Activated CD8-positive, alpha-beta memory T cell treated with anti-CD3 and anti-CD28 coated beads, Interleukin-2, amount 50 U/mL, for 4 hours (primary cell): ENCODE measurements at places on chromosomes 12 and 14.

DNA sequence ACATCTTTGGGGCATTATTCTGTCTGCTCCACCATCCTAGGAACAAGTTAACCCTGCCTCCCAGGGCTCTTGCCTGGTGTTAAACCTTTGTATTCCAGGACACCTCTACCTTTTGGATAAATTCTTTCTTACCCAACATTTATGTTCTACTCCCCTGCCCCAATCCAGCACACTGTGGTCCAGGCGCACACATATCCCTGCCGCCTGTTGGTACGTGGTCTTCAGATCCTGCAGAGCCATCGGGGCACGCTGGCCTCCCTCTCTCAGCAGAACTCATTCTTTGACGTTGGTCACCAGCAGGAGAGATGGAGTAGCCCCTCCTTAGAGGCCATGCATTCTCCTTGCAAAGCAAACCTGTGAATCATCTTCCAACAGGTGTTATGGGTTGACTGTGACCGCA lies 5.1 kb upstream of the TMEM179 start:
- no peak for DNase-seq

- DNase-seq: no peak
Observed at GRCh38 chr12:115898670-115899069, 378.8 kb downstream of the MED13L start.

DNA sequence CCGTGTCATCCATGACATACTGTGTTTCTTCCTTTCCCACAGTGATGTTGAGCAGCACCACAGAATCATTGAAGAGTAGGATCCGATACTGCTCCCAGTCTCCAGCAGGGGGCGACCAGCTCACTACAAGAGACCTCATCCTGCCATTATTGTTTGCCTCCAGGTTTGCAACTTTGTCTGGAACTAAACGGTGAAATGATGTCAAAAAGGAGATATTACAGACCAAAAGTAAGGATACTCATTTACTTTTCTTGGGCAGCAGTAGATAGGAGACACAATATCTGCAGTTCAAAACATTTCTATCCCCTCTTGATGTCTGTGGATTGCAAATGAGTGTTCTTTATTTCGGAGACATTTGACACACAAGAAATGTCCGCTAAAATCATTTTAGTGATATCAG lies 47.2 kb downstream of the PTPRB start:
- DNase-seq: peak; percentile 47

DNA sequence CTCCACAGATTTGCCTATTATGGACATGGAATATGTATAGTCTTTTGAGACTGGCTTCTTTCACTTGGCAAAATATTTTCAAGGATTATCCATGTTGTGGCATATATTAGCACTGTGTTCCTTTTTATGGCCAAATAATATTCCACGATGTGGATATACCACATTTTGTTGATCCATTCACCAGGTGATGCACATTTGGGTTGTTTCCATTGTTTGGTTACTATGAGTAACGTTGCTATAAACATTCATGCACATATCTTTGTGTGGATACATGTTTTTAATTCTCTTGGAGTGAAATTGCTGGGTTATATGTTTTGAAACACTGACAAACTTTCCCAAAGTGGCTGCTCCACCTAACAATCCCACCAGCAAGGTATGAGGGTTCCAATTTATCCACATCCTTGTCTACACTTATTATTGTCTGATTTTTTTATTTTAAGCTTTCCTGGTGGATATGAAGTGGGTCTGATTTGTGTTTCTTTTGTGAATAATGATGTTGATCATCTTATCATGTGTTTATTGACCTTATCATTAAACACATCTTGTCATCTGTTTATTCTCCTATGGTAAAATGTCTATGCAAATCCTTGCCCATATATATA lies 116.2 kb upstream of the FRMD6 start:
- DNase-seq: no peak

GRCh38 chr12:126944684-126945083 lies 1322.3 kb upstream of the TMEM132C start:
- DNase-seq: no peak

- peak; percentile 29 for DNase-seq
Observed at GRCh38 chr14:90815822-90816662, at the start of gene TTC7B. Gene TTC7B (minus strand): TSS chr14:90816430. CDS start chr14:90816295, 135 bp downstream.

- no peak for DNase-seq
Observed at GRCh38 chr14:20343862-20344220, 406 bp downstream of the PARP2 start.

DNA sequence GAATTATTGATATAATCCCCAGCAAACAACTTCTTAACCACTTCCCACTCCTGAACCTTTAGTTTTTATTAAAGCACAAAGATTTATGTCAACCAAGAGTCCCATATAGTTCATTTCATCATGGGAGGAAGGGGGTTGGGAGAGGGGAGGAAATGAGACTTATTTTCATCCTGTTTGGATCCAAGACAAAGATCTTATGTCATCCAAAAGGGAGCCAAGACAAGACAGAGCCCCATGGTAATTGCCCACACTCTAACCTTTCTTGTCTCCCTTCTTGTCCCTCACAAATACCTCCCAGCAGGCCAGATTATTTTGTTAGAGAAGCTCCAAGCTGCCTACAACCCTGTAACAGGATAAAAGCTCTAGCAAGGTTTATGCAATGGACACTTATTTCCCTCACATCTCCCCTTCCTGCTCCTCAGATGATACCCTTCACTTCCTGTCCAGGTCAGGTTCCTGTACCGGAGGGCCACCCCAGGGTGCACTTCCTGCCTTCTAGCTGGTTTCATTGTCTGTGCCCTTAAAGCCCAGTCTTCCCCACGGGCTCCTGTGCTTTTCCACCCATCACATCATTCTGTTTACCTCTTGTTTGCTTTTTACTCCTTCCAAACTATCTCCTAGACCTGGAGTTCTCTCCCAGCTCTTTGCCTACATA lies 123.7 kb upstream of the MDM1 start:
- DNase-seq: no peak

DNA sequence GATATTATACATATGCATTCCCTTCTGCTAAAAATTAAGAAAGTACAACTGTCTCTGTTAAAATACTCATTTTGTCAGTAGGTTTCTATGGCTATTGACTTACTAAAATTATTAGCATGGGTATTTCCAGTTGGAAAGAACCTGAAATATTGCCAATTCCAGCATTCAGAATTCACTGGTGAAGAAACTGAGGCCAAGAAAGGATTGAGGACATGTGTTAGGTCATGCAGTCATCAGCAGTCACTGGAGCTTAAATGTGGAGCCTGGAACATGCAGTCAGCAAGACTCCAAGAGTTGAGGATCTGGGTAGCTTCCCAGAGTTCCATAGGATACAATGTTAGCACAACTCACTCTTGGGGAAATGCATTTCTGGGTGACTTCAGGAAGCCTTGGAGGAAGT lies 1335.6 kb downstream of the AACS start:
- DNase-seq: no peak

DNA sequence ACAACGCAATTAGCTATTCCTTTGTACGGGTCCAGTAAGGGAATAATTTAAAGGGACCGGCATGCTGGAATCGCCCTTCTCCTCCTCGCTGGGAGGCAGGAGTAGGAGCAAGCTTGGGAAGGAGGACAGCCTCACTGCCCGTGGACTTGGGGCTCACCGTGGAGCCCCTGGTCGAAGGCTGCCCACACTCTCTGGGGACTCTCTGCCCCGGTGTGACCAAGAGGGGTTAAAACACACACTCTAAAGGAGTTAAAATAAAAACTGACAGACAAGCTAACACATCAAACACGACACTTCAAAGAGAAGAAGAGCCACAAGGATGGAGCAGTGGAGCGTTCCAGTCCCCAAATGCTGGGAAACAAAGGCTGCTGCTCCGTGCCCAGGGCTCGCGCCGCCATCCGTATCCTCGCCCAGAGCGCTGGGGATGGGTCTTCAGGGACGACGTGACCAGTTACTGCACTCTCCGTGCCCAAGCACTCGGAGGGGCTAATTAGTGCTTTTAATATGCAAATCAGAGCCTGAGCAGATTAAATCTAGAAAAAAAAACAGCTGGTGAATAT lies 123.3 kb downstream of the PAPOLA start:
- DNase-seq: no peak

DNA sequence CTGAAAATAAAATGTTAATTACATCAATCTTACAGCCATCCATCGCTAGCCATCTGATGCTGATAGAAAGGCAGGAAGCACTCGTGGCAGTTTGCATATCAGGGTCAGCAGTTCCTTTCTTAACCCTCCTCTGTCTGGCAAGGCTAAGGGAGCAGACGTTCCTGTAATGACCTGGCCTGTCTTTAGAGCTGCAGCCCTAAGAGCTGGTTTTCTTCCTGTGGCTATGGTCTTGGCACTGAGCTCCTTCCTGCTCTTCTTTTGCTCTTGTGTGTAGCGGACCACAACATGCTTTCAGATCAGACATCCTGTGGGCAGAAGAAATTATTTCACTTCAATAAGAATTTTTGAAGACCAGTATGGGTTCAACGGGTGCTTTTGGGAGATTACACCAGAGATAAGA lies 170.4 kb downstream of the DAD1 start:
- no peak for DNase-seq

- DNase-seq: peak; percentile 54
Observed at GRCh38 chr12:69570545-69571399, 14.5 kb upstream of the CCT2 start.

- no peak for DNase-seq
Observed at GRCh38 chr14:103830511-103831270, 16.7 kb downstream of the PPP1R13B start.

DNA sequence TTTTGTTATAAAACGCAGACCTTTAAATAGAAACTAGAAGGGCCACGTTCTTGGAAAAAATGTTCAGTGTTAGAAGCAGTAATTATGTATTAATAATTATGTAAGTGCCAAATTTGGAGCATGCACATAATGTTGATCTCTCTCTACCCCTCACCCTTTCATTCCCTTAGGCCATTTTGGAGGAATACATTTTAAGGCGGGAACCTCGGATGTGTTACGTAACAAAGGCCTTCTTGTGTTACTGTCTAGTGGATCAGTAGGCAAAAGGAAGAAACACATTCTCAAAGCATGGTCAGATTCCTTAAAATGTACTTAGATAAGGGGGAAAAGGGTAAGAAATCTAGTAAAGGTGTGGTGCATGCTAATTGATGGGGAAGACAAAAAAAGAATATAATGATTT lies 52.7 kb downstream of the RASSF3 start:
- DNase-seq: no peak

DNA sequence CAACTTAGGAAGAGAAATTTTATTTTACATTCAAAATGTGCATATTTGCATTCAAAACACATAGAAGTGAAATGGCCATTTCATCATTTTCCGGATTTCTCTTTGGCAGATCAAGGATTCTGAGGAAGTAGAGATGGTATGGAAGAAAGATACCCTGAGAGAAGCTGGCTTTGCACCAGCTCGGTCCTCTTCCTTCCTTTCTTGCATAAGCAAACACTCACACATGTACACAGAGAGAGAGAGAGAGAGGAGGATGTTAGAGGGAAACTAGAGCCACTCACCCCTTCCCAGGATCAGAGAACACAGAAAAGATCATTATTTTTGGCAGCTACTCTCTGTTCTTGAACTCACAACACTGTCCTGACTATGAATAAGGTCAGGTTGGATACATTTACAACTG lies 15.6 kb upstream of the PLEKHD1 start:
- no peak for DNase-seq

- no peak for DNase-seq
Observed at GRCh38 chr12:113245695-113246477, 24.6 kb downstream of the TPCN1 start.

GRCh38 chr12:82745807-82746206 lies 59.1 kb downstream of the TMTC2 start:
- DNase-seq: no peak
